NCI-H82 (cell line): ENCODE measurements at places on chromosomes 12 and 14.
A peak's percentile ranks its signal among the peaks of the same experiment; 100 is the strongest.

GRCh38 chr14:54472315-54472714 is 16.5 kb downstream of the GMFB start:
- peak; percentile 85 for DNase-seq

GRCh38 chr12:9694241-9694640 is 24.7 kb downstream of the CLEC2D start:
- DNase-seq, result no peak

- DNase-seq, result no peak
Observed at GRCh38 chr14:101590062-101590461, 28.8 kb downstream of the DIO3 start.

DNA sequence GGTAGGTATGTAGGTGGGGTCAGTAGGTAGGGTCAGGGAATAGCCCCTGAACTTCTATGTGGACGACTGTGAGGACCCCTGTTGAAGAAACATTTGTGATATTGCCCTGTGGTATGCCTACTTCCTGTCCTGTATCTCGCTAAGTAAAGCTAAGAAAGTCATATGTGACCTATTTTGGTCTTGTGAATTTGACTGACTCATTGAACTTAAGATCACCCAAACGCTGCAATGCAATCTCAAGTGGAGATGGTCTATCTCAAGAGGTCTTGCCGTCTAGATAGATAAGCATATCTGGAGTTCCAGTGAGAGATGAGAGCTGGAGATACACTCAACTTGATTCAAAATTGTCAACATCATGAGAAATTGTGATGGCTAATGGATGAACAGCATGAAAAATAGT is 73.8 kb downstream of the TRAFD1 start:
- DNase-seq, result no peak
